ENCODE measurements at places on chromosomes 11 and 22. TPM values are rescaled to one million over a fixed set of nuclear protein-coding genes. Genes with fewer than 3 reads are reported as not detected.

Gene KRTAP5-2
- total RNA-seq = not detected

Gene GAB2
- 7.9 TPM for total RNA-seq

Gene CASP1
- 15.9 TPM for total RNA-seq

Gene FOXRED2
- total RNA-seq = 2.1 TPM

Gene NLRP6
- total RNA-seq = 24.8 TPM

Gene APOBEC3A
- total RNA-seq = not detected

Gene DUSP18
- 3.4 TPM for total RNA-seq

Gene FDXACB1
- 4.3 TPM for total RNA-seq

Gene H19
- not detected for total RNA-seq

Gene MS4A14
- not detected for total RNA-seq

Gene RIMBP3C
- not detected for total RNA-seq

Gene APOL6
- total RNA-seq = 49.7 TPM

Gene ADAMTS8
- total RNA-seq = not detected

Gene MS4A3
- total RNA-seq = not detected

Gene CD3G
- 88.8 TPM for total RNA-seq

Gene CYTH4
- total RNA-seq = 143 TPM

Gene RCOR2
- total RNA-seq = not detected

Gene KRTAP5-7
- total RNA-seq = not detected

Gene KDM4E
- total RNA-seq = not detected

Gene C11orf87
- total RNA-seq = not detected

Gene FAT3
- total RNA-seq = not detected

Gene PANX3
- total RNA-seq = not detected

Gene LGALS1
- total RNA-seq = 20.8 TPM

Gene KCNK4
- not detected for total RNA-seq

Gene OR51E2
- not detected for total RNA-seq

Gene IL17REL
- not detected for total RNA-seq

Gene SCGB1A1
- not detected for total RNA-seq

Gene RGL4
- 24.7 TPM for total RNA-seq

Gene CFL1
- 329 TPM for total RNA-seq

Gene MPPED2
- total RNA-seq = 0.81 TPM

Gene RIMBP3B
- total RNA-seq = not detected

Gene NXPE1
- not detected for total RNA-seq

Gene MS4A12
- total RNA-seq = not detected

Gene TMPRSS13
- 1.7 TPM for total RNA-seq

Gene ANGPTL5
- not detected for total RNA-seq

Gene IFTAP
- total RNA-seq = 0.62 TPM

Gene NCAM1
- total RNA-seq = 0.47 TPM

Gene TRIM48
- not detected for total RNA-seq

Gene ARHGAP8
- total RNA-seq = 15.4 TPM

Gene PIK3IP1
- total RNA-seq = 814 TPM

Gene PTPRCAP
- 144 TPM for total RNA-seq

Gene CRYBA4
- not detected for total RNA-seq

Gene ABCC8
- not detected for total RNA-seq

Gene KCNE3
- total RNA-seq = not detected
